Activated CD8-positive, alpha-beta memory T cell treated with anti-CD3 and anti-CD28 coated beads for 4 hours (primary cell): ENCODE measurements at places on chromosomes 1 and 21.

GRCh38 chr1:214446772-214447556 lies 104.4 kb downstream of the PTPN14 start:
- DNase-seq, result no peak

DNA sequence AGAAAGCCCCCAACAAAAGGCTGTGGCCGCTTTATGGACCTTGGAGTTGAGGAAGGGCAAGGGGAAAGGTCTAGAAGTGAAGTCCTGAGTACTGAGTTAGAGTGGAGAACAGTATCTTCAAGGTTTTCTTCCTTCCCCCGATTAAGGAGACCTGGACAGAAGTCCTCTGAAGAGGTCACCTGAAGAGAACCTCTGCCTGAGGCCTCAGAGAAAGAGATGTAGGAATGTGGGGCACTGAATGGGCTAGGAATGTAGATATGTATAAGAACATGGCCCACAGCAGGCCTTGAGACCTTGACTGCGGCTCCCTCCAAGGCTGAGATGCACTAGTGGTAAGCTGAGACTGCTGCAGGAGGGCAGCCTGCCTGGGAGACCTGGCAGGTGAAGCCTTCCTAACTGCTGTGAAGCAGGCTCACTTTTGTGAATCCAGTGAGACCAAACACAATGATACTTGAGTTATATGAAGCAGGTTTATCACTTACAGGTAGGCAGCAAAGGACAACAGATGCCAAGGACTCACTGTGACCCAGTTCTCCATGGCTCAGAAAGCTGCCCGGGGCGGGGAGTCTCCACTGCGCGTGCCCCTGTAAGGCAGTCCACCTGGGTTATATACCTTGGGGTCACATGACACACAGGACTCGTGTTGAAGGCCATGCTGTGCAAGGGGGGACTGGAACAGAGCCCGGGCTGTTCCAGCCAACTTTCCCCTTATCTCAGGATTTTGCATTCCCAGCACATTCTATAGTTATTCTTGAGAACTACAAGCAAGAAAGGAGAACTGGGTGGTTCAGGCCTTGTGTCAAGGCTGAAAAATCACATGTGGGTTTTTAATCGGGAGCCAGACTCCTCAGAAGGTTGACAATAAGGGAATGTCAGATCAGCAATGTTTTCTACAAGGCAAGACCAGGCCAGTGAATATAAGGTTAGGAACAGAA lies 78.8 kb upstream of the PPM1J start:
- DNase-seq, result no peak

- no peak for DNase-seq
Observed at GRCh38 chr1:21933397-21934248, 3.5 kb downstream of the HSPG2 start.

DNA sequence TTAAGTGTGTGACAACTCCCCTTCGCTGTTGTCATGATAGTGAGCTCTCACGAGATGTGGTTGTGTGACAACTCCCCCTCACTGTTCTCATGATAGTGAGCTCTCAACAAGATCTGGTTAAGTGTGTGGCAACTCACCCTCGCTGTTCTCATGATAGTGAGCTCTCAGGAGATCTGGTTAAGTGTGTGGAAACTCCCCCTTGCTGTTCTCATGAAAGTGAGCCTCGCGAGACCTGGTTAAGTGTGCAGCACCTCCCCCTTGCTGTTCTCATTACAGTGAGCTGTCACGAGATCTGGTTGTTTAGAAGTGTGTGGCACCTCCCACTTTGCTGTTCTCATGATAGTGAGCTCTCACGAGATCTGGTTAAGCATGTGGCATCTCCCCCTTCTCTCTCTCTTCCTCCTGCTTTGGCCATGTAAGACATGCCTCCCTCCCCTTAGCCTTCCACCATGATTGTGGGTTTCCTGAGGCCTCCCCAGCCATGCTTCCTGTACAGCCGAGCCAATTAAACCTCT lies 25.1 kb upstream of the LSS start:
- DNase-seq, result no peak

DNA sequence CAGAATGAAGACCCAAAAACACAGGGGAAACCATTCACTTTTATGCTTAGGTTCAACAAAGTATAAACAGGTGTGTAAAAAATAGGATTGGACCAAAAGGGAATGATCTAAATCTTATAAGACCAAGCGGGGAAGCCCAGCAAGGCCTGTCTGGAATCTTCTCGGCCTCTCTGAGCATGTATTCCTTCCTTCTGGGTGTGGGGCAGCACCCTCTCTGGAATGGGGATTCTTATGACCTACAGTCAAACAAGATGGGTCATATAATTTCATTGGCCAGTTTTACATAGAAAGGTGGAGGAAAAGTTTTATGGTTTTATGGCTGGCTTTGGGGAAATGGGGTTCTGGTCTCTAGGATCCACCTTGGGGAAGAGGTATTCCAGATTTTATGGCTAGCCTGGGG lies 11.2 kb downstream of the KCNK1 start:
- no peak for DNase-seq

- DNase-seq, result no peak
Observed at GRCh38 chr21:45592208-45592619, 50.0 kb upstream of the SLC19A1 start.

- no peak for DNase-seq
Observed at GRCh38 chr1:86382878-86383277, 13.2 kb downstream of the ODF2L start.

GRCh38 chr1:95021119-95021518 lies 51.6 kb downstream of the ALG14 start:
- no peak for DNase-seq

- no peak for DNase-seq
Observed at GRCh38 chr1:202005958-202006357, 4.4 kb upstream of the ELF3 start.

GRCh38 chr1:221478050-221478949 lies 263.6 kb downstream of the DUSP10 start:
- peak; percentile 25 for DNase-seq

GRCh38 chr1:237281481-237281880 lies 239.5 kb downstream of the RYR2 start:
- DNase-seq, result no peak

GRCh38 chr1:56644064-56644918 lies 823 bp upstream of the PRKAA2 start:
- no peak for DNase-seq

GRCh38 chr1:184753608-184754475 lies 816 bp downstream of the EDEM3 start:
- no peak for DNase-seq

GRCh38 chr1:173409613-173410012 lies 67.5 kb upstream of the PRDX6 start:
- no peak for DNase-seq

DNA sequence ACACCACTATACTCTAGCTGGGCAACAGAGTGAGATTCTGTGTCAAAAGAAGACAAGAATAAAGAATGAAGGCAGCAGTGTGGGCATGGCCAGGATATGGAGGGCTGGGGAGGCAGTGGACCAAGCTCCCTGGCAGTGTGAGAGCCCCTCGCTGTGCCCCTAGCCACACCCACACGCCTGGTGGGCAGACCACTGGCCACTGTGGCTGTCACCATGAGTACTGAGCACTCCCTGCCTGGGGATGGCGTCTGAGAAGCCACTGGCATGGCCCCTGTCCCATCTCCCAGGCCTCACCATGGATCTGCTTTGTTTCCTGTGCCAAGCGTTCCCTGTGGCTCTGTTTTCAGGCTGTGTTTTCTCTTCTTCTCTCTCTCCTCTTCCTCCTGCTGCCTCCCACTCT lies 51.7 kb downstream of the STUM start:
- no peak for DNase-seq

- no peak for DNase-seq
Observed at GRCh38 chr1:15618077-15618654, 908 bp downstream of the DDI2 start.

GRCh38 chr1:174222166-174222949 lies 63.0 kb downstream of the RABGAP1L start:
- DNase-seq, result no peak

DNA sequence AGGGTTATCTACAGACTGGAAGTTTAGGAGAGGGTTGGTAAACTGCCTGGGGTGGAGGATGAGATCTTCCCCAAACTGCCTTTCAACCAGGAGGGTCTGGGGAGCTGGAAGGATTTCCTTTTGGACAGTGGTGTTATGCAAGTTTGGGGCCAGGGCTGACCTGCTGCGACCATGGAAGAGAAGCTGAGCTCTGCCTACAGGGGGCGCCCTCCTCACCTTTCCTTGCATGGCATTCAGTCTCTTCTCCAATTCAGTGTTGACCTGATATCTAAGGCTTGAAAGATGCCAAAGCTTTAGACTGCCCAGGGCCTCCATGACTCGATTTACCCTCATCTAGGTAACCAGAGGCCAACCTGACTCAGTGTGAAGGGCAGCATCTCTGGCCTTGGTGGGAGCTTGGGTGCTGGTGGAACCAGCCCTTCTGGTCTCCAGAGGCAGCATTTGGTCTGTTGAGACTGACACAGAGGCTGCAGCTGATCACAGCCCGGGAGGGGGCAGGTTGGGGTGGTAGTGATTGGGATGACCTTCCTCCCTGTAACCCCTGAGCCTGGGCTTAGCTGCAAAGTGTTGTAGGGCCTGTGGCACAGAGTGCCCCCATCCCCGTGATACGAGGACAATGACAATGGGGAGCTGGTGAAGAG lies 170.0 kb downstream of the GRIK3 start:
- no peak for DNase-seq

GRCh38 chr21:27548486-27548885 lies 581.6 kb upstream of the ADAMTS5 start:
- no peak for DNase-seq

- no peak for DNase-seq
Observed at GRCh38 chr1:98468111-98468717, 193.3 kb upstream of the SNX7 start.

DNA sequence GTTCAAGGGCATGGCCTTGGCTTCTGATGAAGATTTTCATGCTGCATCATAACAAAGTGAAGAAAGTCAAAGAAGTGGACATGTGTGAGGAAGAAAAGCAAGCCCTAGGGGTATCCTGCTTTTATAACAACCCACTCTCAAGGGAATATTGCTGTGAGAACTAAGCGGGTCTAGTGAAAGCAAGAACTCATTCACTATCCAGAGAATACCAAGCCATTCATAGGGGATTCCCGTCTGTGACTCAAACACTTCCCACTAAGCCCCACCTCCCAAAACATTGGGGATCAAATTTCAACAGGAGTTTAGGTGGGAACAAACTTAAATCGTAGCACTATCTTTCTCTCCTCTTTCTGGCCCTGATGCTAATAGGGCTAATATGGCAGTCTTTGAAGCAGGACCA lies 98.5 kb upstream of the CTTNBP2NL start:
- DNase-seq, result no peak

DNA sequence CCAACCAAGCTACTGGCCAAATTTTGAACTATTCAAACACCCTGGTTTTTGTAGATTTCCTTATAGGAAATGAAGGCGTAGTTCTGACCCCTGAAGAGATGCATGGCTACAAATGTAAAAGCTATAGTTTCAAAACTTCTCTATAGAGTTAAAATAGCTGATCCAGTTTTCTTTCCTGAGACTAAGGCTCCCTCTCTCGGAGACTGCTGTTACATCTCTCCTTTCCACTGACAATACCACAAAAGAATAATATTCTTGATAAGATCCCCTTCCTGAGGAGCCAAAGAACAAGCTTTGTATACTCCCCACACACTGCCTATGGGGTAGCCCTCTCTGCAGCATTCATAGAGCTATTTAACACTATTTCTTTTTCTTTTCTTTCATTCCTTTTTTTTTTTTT lies 6.7 kb upstream of the CFAP126 start:
- no peak for DNase-seq

GRCh38 chr1:166929911-166930310 lies 45.4 kb downstream of the ILDR2 start:
- no peak for DNase-seq

GRCh38 chr1:1206376-1206965 lies at the start of gene TNFRSF18:
Gene TNFRSF18, minus strand, starts transcription at chr1:1206592. Its CDS starts 21 bp downstream, at chr1:1206571.
- no peak for DNase-seq

DNA sequence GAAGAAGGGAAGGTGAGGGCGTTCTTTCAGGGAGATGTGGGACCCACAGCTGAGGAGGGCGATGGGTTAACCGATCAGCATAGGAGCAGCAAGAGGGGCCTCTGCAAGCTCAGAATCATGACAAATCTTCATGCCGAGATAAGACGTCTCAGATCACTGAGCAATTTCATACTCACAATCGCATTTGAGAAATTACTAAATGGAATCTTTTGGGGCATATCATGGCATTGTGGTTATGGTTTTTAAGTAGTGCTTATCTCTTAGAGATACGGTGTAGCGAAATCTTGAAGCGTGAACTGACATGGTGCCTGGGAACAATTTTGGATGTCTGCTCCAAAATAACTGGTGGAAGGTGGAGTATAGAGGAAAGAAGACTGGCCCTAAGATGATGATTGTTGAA lies 6.2 kb downstream of the TNNT2 start:
- DNase-seq, result no peak

GRCh38 chr1:76827066-76827465 lies 40.2 kb upstream of the ST6GALNAC5 start:
- no peak for DNase-seq

DNA sequence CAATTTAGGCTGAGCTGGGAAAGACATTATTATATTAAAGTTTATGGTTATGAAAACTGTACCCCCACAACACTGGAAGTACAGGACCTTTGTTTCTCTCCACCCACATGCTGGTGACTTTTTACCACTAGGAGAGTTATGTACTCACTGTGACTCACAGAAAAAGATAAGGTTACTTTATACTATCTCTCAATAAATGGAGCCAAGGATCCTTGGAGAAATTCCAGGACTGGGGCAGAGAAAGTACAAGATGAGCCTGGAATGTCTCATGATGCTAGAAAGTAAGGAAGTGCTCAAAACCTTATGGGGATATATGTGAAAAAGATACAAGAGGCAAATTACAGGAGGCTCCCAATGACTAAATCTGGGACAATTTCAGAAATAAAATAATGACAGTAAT lies 63.9 kb upstream of the C1orf105 start:
- no peak for DNase-seq

DNA sequence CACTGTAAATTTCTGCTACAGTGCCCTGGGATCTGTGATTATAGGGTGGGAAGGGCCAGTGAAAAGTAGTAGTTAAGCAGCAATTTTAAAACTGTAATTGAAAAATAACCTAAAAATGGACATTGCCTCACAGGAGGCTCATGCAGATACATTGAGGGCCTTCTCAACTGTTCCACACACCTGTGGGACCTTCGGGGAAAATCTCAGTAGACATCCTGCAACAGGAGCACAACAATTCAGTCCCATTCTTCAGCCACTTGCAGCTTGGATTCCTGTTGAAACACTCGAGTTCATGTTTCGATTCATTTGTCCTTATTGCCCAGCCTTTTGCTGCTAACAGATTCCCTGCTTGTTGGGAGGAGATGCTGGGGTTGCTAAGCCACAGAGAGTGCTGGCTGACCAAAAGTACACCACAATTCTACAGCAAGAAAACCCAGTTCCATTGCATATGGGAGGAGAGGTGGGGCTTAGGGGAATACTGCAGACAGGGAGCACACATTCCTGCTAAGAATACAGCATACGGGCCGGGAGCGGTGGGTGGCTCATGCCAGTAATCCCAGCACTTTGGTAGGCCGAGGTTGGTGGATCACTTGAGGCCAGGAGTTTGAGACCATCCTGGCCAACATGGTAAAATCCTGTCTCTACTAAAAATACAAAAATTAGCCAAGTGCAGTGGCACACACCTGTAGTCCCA lies 4.5 kb downstream of the TMCC2 start:
- DNase-seq, result no peak
